H1 (cell line): ENCODE measurements at places on chromosomes 5 and 9.

DNA sequence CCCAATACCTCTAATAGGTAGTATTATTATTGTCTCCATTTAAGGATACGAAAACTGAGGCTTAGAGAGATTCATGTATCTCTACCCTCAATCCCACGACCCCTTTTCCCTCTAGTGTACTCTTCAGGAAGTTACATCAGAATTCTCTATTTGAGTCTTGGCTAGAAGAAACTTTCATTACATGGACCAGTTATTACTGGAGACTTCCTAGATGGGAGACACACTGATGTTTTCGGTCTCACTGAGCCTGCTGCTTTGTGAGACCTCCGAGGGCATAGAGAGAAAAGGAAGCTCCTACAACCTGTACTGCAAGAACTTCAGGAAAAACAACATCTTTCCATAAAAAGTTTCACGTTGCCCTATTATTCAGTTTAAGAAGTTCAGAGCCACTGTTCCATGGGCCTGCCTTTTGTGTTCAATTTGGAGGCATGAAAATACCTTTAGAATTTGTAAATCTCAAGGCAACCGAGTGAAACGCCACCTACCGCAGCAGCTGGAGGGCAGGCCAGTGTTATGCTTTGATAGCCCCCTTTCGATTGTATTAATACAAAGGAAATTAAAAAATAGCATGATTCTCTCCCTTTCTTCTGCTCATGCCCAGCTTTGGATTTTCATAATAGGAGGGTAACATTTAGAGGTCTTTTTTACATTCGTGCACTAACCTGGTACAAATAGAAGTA is 223.3 kb downstream of the EBF1 start:
- DNase-seq, result no peak

DNA sequence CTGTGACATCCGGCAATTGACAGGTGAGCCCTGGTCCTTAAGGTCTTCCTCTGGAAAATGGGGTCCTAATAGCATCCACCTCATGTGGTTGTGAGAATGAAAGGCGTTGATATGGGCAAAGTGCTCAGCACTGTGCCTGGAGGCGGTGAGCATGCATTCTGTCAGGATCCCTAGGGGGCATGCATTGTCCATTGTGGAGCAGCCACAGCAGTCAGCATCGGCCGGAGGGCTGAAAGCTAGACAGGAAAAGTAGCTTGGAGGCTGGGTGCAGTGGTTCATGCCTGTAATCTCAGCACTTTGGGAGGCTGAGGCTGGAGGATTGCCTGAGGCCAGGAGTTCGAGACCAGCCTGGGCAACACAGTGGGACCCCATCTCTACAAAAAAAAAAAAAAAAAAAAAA is 122.2 kb downstream of the LHX2 start:
- DNase-seq, result no peak

DNA sequence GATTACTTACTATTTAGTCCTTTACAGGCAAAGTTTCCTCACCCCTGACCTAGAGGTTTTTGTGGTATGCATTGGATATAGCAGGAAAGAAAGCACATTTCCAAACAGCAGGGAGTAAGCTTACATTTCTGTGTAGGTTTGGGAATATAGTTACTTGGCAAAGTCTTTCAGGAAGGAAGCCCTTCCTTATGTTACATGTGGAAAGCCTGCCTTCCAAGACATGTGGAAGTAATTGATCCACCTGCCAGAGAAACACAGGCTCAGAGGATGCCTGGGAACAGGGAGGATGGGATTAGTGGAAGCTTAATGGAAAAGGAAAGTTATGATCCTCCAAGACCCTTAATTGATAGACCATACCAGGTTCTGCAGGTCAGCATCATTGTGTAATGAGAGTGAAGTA is 87.3 kb upstream of the PPP1R2B start:
- no peak for DNase-seq

GRCh38 chr5:122062205-122062604 is 15.9 kb downstream of the LOX start:
- no peak for DNase-seq
